ENCODE measurements at places on chromosomes 1 and 21.

- DNase-seq = no peak
Measured at GRCh38 chr1:88976235-88976634, 16.2 kb downstream of the KYAT3 start.

GRCh38 chr1:38027201-38028104, 14.9 kb downstream of the UTP11 start:
- DNase-seq = no peak

DNA sequence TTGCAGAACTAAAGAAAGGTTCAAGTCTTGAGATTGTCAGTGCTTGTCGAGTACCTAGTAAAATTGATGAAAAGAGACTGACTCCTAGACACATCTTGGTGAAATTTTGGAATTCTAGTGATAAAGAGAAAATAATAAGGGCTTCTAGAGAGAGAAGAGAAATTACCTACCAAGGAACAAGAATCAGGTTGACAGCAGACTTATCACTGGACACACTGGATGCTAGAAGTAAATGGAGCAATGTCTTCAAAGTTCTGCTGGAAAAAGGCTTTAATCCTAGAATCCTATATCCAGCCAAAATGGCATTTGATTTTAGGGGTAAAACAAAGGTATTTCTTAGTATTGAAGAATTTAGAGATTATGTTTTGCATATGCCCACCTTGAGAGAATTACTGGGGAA, 16.3 kb downstream of the L1TD1 start:
- DNase-seq = no peak

DNA sequence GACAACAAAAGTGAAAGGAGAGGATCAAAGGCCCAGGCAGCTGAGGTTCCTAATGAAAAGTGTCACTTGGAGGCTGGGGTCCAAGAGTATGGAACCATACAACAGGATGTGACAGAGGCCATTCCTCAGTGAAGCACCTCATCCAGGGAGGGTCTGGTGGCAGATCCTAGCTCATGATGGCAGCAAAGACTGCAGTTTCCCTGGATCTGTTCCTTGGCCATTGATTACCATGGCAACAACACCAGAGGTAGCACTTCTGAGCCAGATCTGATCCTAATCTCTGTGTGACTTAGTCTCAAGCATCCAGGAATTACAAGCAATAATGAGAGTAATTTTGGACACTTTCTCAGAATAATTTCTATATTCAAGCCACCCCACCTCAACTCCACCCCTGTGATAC, 12.9 kb downstream of the FAM177B start:
- no peak for DNase-seq
